ENCODE measurements at places on chromosomes 1 and 21.

DNA sequence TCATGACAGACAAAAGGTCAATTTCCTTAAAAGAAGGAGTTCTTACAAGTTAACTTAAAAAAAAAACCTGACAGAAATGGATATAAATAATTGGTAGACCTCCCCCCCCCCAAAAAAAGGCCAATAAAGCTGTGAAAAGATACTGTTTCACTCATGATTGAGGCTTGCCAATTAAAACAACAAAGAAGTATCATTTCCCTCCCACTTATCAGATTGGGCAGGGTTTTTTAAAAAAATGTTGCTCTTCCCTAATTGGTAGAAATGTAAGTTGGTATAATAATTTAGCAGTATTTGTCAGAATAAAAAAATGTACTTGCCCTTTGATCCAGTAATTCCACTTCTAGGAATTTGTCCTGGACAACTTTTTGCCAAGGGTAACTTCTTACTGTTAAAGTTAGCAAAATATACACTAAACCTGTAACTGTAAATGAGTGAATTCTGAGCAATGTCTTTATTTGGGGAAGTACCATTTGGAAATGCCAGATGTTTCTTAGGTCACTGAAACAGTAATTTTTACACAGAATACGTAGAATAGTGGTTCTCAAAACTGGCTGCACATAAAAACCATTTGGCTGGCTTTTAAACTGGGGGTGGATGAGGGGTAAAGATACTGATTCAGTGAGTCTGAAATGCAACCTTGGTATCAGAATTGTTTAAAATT, 17.5 kb downstream of the RNF2 start:
- DNase-seq = no peak

DNA sequence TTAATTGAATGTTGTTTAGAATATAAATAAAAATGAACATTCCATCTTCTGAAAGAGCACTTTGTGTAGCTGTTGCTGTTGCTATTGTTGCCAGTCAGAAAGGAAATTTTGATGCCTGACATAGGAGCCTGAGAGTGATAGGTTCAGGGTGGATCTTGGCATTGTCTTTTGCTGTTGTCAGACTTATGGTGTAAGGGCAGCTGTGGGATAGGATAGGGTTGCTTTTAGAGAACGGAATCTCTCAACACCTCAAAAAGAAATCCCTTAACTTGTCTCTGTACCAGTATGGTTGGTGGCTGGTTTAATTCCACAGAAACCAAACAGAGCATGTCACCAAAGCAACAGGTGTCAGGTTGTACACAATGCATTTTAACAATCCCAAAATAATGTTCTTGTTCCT, 62.7 kb downstream of the ESRRG start:
- no peak for DNase-seq

- no peak for DNase-seq
Observed at GRCh38 chr1:226845624-226846023, 24.8 kb upstream of the PSEN2 start.

GRCh38 chr1:89762386-89762778, 58.5 kb upstream of the LRRC8D start:
- DNase-seq = peak; percentile 28

DNA sequence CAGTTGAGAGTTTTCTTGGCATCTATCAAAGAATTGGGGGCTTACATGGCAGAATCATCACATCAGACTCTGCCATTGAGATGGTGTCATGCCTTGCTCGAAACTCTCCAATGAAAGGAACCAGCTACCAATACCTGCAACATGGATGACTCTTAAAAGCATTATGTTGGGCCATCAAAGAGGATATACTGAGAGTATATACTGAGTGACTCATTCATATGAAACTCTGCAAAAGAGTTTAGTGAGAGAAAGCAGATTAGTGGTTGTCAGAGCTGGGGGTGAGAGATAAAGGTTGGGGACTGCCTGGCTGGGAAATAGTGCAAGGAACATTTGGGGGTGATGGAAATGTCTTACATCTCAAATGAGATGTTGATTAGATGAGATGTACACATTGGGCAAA, 14.7 kb upstream of the HMGB4 start:
- no peak for DNase-seq

GRCh38 chr1:12661606-12662219, 17.8 kb downstream of the AADACL4 start:
- no peak for DNase-seq

- no peak for DNase-seq
Observed at GRCh38 chr1:60998786-60999185, 83.6 kb upstream of the NFIA start.

DNA sequence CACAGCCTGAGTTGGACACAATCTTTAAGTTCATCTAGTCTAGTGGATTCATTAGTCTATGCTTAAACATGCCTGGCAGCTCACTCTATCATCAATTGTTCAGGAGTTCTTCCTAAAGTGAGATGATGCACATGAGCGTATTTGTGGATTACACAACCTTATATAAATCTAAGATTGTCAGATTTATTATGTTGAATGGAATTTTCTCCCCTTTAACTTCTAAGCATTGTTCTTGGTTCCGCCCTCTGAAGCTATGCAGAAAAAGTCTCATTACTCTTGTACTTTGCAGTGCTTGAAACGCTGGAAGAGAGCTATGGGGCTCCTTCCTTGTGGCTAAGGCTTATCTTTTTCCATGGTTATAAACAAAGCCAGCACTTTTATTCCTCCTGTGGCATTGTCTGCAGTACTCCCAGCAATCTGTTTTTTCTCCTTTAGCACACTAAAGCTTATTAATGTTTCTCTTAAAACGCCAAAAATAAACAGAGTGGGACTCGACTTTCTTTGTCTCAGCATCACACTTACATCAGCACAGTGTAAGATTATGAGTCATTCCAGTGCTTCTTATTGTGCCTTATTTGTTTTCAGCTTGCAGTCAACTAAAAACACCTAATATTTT, 316.8 kb upstream of the CAMK1G start:
- no peak for DNase-seq

DNA sequence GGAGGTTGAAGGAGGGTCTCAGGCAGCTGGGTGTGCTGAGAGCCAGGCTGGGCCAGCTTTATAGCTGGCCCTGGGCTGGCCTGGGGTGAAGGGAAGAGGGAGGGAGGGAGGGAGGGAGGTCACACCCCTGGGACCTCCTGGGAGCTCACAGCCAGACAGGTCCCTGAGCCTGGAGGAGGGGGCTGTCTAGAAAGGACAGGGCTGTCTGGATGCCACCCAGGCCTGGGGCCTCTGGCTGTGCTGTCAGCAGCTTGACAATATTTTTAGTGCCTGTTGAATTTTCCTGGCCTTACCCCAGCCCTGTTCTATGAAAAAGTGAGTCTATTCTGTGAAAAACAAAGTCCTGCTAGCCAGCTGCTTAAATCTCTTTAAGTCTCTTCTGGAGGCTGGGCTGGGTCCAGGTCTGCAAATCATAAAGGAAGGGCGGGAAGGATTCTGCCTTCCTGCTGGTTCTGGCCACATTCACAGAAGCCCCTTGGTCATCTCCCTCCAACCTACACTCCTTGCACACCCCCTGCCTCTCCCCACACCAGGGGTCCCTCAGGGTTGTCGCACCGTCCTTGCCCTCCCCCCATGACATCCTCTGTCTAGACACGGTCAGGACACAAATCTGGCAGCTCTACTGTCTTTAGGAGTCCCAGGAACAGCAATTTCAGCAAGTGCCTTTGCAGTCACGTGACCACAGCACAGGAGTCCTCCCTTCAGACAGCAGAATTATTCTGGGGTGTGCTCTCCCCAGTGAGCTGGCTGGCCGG, at the start of gene LEFTY2:
Gene LEFTY2, minus strand, starts transcription at position 34 of the 755 bp plus-strand sequence. CDS start 80 bp downstream, outside the sequence.
- DNase-seq = no peak
